ENCODE measurements at places on chromosomes 4 and X. TPM values are rescaled to one million over a fixed set of nuclear protein-coding genes. Genes with fewer than 3 reads are reported as not detected.
A peak's percentile ranks its signal among the peaks of the same experiment; 100 is the strongest.

The THOC2 gene
- total RNA-seq = 104 TPM

The TBX22 gene
- total RNA-seq = not detected

The DDX53 gene
- not detected for total RNA-seq

The CSN1S1 gene
- total RNA-seq = not detected

The SHROOM4 gene
- total RNA-seq = not detected

The MAGEA9B gene
- not detected for total RNA-seq

The PUDP gene
- total RNA-seq = 10.7 TPM

The ZDHHC15 gene
- total RNA-seq = 0.53 TPM

The ARL9 gene
- total RNA-seq = 0.35 TPM

The POU4F2 gene
- not detected for total RNA-seq

The TRPC5OS gene
- total RNA-seq = not detected

The FAM53A gene
- total RNA-seq = 0.89 TPM

The XPNPEP2 gene
- total RNA-seq = 0.32 TPM

The TIGD4 gene
- total RNA-seq = 0.12 TPM

- DNase-seq = no peak
- no peaks in the 10 kb centered on the region for H3K27me3 ChIP-seq
- peak overlapping the region; percentile 75 for H3K27ac ChIP-seq
- H3K4me1 ChIP-seq = peaks cover 19% of the 10 kb centered on the region
Measured at GRCh38 chr4:122733787-122734120, 1.2 kb downstream of the BBS12 start.

- DNase-seq = no peak
- no peaks in the 10 kb centered on the region for H3K36me3 ChIP-seq
- H3K4me1 ChIP-seq = peaks cover 20% of the 10 kb centered on the region
- no peaks in the 10 kb centered on the region for H3K27me3 ChIP-seq
- no peak overlapping the region for H3K27ac ChIP-seq
- no peak overlapping the region for H3K4me3 ChIP-seq
Measured at GRCh38 chr4:123613586-123614344, 217.2 kb downstream of the SPRY1 start.

DNA sequence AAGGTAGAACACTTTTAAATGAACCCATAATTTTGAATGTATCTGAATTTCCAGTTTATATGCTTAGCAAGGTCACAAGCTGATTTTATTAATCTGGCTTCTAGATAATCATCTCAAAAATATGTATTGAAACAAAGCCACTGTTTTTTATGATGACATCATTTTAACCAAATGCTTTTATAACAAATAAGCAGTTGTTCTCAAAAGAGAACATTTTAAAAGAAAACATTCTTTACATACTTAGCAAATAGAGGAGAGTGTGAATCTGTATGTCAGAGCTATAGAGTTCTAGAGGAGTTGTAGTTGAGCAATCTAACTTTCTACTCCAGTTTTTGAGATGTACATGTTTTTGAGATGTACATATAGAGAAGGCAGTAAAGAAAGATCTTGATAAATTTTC, 42.5 kb downstream of the LAMP2 start:
- H3K27me3 ChIP-seq = no peaks in the 10 kb centered on the region
- DNase-seq = no peak
- peaks cover 15% of the 10 kb centered on the region for H3K4me1 ChIP-seq

GRCh38 chr4:83931659-83932438, 395.9 kb downstream of the GPAT3 start:
- no peaks in the 10 kb centered on the region for H3K4me1 ChIP-seq
- DNase-seq = no peak
- H3K4me3 ChIP-seq = no peak overlapping the region
- H3K36me3 ChIP-seq = no peaks in the 10 kb centered on the region

DNA sequence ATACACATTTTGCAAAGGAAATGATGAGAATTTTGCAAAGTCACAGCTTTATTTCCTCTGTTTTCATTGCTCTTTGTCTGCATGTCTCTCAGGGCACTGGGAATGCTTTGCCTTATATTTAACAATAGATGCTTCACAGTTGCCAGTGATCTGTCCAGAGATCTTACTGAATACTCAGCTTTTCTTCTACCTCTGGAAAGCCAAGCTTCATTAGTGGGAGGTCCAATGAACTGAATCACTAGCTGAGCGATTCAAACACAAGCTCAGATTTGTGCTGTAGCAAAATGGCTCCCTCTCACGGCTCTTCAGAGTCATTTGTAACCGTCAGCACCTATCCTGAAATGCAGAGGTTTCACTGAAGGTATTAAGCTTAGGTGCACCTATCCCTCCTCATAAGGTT, 138.9 kb downstream of the DCLK2 start:
- H3K4me1 ChIP-seq = no peaks in the 10 kb centered on the region
- H3K27me3 ChIP-seq = no peaks in the 10 kb centered on the region
- no peak overlapping the region for H3K4me3 ChIP-seq
- no peak overlapping the region for H3K27ac ChIP-seq
- no peaks in the 10 kb centered on the region for H3K36me3 ChIP-seq

GRCh38 chr4:2595952-2596552, 59.6 kb downstream of the FAM193A start:
- H3K4me3 ChIP-seq = no peak overlapping the region
- DNase-seq = no peak
- no peaks in the 10 kb centered on the region for H3K27me3 ChIP-seq
- peaks cover 64% of the 10 kb centered on the region for H3K4me1 ChIP-seq
- peaks cover 6% of the 10 kb centered on the region for H3K36me3 ChIP-seq

DNA sequence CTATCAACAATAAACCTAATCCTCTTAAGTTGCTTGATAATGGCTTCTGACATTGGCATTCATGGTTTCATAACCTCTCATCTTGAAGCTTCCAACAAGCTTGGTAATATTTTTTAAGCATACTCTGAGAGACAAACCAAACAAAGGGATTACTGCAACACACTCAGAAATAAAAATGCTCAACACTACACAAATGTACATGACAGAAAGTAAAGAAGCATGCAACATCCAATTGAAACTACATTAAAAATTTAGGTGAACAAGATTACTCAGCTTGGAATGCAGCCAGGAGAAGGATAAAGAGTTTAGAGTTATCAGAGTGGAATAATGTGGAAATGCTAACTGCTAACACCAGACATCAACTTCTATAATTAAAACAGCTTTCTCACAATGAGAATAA, 1136.6 kb upstream of the PABPC4L start:
- H3K36me3 ChIP-seq = no peaks in the 10 kb centered on the region
- no peaks in the 10 kb centered on the region for H3K27me3 ChIP-seq
- no peaks in the 10 kb centered on the region for H3K4me1 ChIP-seq
- no peak for DNase-seq
- H3K4me3 ChIP-seq = no peak overlapping the region

GRCh38 chr4:37653601-37654000, 32.6 kb downstream of the RELL1 start:
- H3K36me3 ChIP-seq = peaks cover 8% of the 10 kb centered on the region
- H3K27me3 ChIP-seq = no peaks in the 10 kb centered on the region
- no peak overlapping the region for H3K4me3 ChIP-seq

DNA sequence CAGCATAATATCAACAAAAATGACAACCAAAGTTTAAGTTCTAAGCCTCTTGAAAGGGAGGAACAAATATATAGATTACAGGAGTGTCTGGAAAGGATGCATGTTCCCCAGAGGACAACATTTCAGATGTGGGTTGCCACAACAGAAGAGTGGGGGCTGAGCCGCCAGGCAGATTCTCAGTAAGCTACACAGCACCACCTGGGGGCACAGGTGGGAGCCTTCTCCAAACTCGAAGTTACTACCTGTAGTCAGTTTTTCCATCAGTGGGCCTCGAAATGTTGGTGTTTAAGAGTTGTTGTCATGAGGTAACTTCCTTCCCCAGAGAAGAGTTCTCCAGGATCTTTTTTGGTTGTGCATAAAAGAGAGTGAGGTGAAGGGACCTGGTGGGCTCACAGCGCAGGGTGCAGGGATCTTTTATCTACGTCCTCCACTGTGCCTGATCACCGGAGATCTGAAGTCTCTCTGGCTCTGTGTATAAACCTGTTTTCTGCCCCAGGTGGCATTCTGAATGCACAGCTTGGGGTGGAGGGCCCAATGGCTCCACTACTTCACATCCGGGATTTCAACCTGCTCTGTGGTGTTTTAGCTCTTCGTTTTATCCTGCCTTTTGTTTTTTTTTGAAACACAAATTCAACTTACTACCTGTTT, 58.4 kb upstream of the STS start:
- DNase-seq = peak; percentile 26
- no peaks in the 10 kb centered on the region for H3K36me3 ChIP-seq
- no peaks in the 10 kb centered on the region for H3K27me3 ChIP-seq
- H3K27ac ChIP-seq = no peak overlapping the region

GRCh38 chrX:41472231-41472815, 25.2 kb downstream of the NYX start:
- no peak overlapping the region for H3K27ac ChIP-seq
- no peak overlapping the region for H3K4me3 ChIP-seq
- no peaks in the 10 kb centered on the region for H3K36me3 ChIP-seq
- H3K4me1 ChIP-seq = no peaks in the 10 kb centered on the region
- no peak for DNase-seq
- no peaks in the 10 kb centered on the region for H3K27me3 ChIP-seq

GRCh38 chr4:16026160-16026761, 57.6 kb downstream of the PROM1 start:
- H3K4me1 ChIP-seq = no peaks in the 10 kb centered on the region
- no peaks in the 10 kb centered on the region for H3K36me3 ChIP-seq
- H3K4me3 ChIP-seq = no peak overlapping the region
- H3K27ac ChIP-seq = no peak overlapping the region
- DNase-seq = peak; percentile 50

GRCh38 chr4:39349326-39349725, 16.8 kb downstream of the RFC1 start:
- H3K27ac ChIP-seq = no peak overlapping the region
- peaks cover 32% of the 10 kb centered on the region for H3K4me1 ChIP-seq
- no peak for DNase-seq

DNA sequence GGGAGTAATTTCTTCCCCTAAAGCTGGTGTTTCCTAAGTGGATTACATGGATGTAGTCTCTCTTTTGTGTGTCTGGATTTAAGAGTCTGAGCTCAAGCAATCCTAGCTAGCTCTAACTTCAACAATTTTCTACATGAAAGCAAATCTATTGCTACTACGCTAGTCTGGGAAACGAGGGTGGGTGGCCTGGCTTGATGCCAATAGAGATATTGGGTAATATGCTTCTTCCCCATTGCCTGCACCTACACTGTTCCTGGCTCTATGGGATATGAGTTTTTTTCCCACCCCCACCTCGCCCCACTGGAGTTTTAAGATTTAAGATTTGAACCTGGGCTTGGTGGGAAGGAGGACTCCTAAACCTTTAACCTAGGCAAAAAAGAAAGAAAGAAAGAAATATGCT, 158.8 kb downstream of the RBM46 start:
- DNase-seq = no peak
- H3K27me3 ChIP-seq = no peaks in the 10 kb centered on the region
- H3K27ac ChIP-seq = no peak overlapping the region
- no peaks in the 10 kb centered on the region for H3K36me3 ChIP-seq
- H3K4me3 ChIP-seq = no peak overlapping the region

DNA sequence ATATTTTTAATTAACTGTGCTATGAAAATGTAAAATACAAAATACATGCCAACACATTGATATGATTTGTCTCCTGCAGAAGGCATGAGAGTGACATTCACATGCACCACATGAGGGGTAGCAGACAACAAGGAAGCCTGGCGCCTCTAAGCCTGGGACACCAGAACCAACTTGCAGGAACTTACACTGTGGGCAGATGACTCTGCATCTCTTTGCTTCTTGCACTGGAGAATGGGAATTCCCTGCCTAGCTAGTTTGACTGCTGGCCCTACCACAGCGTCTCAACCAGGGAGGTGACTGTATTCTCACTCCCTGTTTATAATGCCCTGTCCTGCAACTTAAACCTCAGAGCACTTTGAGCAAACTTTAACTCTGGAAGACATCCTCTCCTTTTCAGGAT, 40.5 kb downstream of the PAGE2 start:
- H3K4me1 ChIP-seq = no peaks in the 10 kb centered on the region
- H3K4me3 ChIP-seq = no peak overlapping the region
- no peak overlapping the region for H3K27ac ChIP-seq
- no peak for DNase-seq
- no peaks in the 10 kb centered on the region for H3K27me3 ChIP-seq

- H3K4me1 ChIP-seq = peaks cover 48% of the 10 kb centered on the region
- peak; percentile 41 for DNase-seq
- H3K4me3 ChIP-seq = no peak overlapping the region
- peak overlapping the region; percentile 29 for H3K27ac ChIP-seq
- H3K36me3 ChIP-seq = no peaks in the 10 kb centered on the region
- H3K27me3 ChIP-seq = no peaks in the 10 kb centered on the region
Measured at GRCh38 chr4:113636438-113636818, 125.1 kb downstream of the CAMK2D start.

GRCh38 chr4:71570492-71570891, 213.4 kb downstream of the GC start:
- no peaks in the 10 kb centered on the region for H3K36me3 ChIP-seq
- no peak for DNase-seq
- no peak overlapping the region for H3K4me3 ChIP-seq
- no peaks in the 10 kb centered on the region for H3K27me3 ChIP-seq
- H3K4me1 ChIP-seq = no peaks in the 10 kb centered on the region
- no peak overlapping the region for H3K27ac ChIP-seq

DNA sequence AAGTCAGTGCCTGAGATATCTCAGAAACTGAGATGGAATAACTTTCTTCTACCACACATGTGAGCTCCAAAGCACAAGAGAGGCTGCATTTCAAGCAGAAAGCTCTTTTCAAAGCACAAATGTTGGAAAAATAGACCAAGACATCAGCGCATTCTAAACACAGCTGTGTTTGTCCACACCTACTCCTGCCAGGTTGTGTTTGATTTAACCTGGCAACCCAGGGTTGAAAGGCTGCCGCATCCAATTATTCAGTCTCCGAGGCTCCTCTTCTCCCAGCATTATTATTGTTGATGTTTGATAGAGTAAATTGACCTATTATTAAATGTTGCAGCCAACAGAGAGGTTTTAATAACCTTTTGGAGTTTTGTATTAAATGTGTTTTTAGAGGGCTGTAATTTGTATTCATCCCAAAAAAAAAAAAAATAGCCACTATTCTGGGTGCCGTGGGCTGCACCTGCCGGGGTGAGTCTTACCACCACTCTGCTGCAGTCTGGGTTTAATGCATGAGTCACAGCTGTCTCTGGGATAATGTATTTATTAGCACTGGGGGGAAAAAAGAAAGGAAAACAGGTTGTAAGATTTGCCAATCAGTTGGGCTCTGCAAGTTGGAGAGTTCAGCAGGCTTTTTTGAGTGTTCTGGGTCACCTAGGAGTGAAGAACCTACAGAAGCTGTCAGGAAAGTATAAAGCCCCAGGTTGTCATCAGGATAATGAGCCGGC, 105.2 kb upstream of the NOCT start:
- no peaks in the 10 kb centered on the region for H3K4me1 ChIP-seq
- H3K27ac ChIP-seq = no peak overlapping the region
- H3K27me3 ChIP-seq = no peaks in the 10 kb centered on the region
- H3K36me3 ChIP-seq = no peaks in the 10 kb centered on the region
- no peak overlapping the region for H3K4me3 ChIP-seq
- no peak for DNase-seq

GRCh38 chr4:104964410-104965175, 182.1 kb upstream of the TET2 start:
- H3K4me3 ChIP-seq = no peak overlapping the region
- peaks cover 14% of the 10 kb centered on the region for H3K4me1 ChIP-seq
- no peaks in the 10 kb centered on the region for H3K36me3 ChIP-seq
- no peak for DNase-seq

GRCh38 chr4:156677656-156678055, 293.9 kb downstream of the PDGFC start:
- no peaks in the 10 kb centered on the region for H3K36me3 ChIP-seq
- H3K27ac ChIP-seq = no peak overlapping the region
- no peak for DNase-seq
- H3K4me3 ChIP-seq = no peak overlapping the region
